Skin of body (tissue), 3 donors: ENCODE measurements at places on chromosomes 4 and X.

DNA sequence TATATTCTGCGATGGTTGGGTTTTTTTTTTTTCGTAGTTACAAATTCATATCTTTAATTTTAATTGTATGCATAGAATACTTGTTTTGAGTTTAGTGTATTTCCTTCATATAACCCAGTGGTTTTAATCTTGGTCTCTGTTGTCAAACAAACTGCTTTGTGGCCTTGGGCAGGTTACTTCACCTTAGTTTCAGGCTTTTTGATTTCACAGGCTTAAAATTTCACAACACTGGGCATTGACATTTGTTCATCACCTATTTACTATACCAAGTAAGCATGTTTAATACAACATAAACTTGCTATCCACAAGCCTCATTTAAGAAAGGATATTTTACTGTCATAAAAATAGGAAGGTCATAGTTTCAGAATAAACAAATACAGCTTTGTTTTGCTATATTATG lies 14.7 kb downstream of the RAPGEF2 start:
- no peak for DNase-seq

DNA sequence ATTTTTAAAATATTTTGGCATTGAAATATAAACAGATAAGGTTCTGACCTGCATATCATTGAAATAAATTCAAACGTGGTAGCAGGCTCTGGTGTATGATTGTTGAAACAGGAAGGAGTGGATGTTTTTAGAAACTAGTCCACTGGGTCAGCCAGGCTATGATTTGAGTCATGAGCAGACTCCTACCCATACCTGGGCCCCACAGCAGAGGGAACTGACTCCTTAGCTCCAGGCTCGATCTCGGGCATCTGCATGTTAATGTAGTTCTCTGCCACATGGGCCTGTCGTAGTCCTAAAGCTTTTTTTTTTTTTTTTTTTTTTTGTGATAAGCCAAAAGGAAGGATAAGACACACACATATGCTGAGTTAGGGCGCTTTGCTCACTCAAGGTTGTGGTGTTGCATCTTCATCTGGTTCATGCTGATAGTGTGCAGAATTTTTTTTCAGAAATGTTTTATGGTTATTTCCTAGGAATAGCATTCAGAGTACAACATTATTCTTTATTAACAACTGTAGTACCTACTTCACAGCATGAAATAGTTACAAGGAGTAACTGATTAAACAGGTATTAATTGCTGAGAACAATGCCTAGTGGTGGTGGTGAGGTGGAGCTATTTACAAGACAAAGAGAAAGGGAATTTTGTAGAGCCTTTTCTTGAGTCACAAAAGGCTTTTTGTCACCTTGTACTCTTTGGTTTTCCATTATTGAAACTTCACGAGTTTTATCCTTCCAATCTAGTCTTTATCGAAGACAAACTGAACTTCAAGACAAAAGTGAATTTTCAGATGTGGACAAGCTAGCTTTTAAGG lies 27.3 kb downstream of the OFD1 start:
- DNase-seq = no peak

DNA sequence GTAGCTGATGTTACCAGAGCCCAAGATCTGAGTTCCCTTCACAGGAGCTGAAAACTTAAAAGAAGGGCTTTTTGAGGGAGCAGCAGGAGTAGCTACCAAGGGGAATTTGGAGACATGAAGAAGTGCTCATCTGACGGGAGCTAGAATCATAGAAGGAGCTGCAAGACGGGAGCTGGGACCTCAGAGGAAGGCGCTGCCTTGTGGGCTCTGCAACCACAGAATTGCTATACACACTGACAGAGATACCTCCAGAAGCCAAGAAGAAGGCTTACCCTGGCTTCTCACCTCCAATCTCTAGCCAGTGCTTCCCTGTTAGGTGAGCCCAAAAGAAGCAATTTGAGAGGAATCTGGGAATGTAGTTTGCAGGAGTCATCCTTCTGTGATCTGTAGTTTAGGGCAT lies 35.9 kb downstream of the DCAF8L2 start:
- DNase-seq = no peak

DNA sequence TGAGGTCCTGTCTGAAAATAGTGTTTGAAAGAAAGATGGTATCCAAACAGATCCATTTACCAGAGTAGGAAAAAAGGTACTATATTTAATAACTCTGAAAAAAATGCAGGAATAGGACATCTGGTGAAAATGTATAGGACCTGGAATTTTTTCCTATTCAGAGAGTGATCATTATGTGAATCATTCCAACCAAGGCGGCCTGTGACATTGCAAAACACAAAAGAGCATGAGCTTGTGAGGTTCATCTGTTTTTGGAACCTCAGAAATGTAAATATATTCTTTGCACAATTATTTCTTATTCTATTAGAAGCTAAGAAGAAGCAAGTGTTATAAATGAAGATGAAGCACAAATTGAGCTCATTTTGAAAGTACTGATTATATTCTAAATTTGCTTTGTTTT lies 2.0 kb downstream of the C4orf51 start:
- no peak for DNase-seq

DNA sequence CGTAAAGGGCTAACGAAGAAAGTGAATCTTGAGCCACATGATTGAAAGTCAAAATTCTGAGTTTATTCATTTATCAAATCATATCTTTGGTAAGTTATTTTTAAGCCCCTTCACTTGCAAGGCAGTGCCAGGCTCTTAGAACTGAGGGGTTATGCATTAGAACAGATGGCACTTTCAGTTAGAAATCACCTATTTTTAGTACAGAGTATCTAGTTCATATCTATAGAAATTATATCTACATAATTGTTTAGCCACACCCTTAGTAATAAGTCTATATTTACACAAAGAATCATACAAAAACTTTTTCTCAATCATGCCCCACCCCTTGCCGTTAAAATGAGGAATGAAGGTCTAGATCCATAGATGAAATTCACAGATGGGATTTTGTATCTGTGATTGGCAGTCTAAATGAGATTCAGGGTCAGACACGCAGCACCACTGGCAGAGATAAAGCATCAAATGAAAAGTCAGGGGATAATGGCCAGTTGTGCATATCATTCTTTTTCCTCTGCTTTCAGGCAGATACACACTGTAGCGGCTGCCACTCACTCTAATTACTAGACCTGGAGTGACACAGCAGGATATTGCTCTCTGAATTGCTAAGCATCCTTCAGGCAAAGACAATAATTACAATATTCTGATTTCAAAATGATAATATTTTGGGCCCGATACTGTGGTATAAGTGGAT lies 440.5 kb downstream of the MAPK10 start:
- DNase-seq = no peak

DNA sequence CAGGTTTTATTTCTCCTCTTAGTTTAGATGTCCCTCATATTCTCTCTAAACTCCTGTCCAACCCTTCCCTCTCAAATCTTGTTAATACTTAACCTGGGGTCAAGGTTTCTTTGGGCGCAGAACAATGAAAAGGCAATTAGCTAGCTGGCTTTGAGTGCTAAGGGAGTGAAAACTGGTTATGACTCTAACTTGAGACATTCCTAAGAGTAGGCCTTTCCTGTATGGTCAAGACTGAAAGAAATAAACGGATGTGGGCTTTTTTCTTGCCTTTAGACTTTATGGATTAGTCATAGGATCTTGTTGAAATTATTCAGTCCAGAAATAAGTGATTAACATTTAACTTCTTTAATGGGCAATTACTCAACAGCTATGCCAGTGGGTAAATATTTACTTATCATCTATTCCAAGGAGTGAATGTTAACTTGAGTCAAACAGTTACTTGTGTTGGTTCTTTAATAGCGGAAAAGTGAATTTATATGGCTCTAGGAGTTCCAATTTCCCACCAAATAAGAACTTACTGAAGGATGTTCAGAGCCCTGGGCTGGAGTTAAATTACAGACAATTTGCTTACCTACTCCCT lies 141.7 kb upstream of the SCML1 start:
- no peak for DNase-seq

DNA sequence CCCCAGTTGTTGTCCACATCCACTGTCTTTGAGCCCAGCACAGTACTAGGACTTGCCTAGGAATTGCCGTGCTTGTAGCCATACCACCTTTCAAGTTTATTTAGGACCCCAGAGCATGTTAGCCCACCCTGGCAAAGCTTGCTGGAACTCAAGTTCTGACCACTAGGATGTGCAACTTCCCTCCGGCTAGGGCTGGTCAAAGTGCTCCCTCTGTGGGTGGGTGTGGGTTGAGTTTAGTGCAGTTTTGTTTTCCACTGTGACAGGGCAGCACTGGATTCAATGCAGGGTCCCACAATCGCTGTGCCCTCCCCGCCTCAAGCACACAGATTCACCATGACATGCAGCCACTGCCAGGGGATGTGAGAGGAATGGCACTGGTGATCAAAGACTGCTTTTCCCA lies 96.0 kb downstream of the RASGEF1B start:
- no peak for DNase-seq

DNA sequence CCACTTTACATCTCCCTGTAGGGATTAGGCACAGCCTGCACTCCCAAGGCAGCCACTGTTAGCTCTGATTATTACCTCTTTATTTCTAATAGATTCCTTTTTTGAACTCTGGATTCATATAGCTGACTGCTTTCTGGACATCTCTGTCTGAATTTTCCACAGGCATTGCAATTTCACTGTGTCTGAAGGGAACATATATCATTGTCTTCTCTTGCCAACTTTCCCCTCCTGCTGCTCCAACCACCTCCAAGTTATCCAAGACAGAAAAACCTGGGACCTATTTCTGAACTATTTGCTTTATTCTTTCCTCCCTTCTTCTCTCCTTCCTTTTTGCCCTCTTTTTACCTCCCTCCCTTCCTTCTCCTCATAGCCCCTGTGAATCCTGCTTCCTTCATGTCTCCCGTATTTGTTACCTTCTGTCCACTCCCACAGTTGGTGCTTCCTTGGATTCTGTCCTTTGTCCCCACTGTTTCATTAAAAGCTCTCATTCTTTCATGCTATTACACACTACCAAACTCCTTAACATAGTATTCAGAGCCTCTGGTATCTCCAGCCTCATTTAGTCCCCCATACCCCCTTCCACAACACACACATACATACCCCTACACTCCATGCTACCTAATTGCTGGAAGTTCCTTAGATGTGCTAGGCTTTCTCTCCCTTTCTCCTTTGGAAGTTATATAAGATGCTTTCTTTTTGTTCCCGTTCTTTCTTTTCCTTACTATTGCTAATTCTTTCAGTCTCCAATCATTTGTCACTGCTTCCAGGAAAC lies 34.7 kb downstream of the FGF2 start:
- no peak for DNase-seq

- DNase-seq = no peak
Observed at GRCh38 chrX:56968980-56969379, 26.4 kb downstream of the SPIN3 start.

GRCh38 chr4:71974681-71975080 lies 57.1 kb upstream of the NPFFR2 start:
- no peak for DNase-seq

DNA sequence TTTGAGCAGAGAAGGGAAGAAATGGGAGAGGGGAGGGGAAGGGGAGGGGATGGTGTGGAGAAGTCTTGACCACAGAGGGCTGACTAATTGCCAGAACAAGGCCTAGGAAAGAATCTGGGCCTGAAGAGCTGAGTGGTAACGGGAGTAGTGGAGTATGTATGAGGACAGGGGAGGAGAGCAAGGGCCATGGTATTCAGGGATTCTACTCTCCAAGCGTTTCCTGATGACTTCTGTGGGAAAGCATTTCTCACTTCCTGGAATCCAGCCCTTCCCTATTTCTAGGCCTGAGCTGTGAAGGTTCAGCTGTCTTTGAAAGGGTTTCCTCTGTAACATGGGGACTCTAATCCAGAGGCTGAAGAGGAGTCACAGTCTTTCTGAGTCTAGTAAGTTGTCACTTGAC lies 19.7 kb upstream of the SOX3 start:
- no peak for DNase-seq

DNA sequence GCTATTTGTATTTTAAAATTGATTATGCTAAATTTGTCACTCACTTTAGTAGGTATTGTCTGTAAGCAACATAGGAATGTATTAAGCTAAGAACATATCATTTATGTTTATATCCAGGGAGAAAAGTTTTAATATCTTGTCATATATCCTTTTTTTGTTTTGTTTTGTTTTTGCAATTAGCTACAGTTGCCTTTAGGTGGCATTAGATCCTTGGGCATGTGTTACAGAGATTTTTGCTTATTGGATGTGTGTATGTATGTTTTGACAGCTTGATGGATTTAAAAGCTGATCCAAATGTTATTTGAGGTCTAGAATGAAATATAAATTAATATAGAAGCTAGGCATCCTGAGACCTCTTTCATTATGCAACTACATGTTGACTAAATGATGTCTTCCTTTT lies 36.1 kb upstream of the OTUD4 start:
- DNase-seq = peak; percentile 31

DNA sequence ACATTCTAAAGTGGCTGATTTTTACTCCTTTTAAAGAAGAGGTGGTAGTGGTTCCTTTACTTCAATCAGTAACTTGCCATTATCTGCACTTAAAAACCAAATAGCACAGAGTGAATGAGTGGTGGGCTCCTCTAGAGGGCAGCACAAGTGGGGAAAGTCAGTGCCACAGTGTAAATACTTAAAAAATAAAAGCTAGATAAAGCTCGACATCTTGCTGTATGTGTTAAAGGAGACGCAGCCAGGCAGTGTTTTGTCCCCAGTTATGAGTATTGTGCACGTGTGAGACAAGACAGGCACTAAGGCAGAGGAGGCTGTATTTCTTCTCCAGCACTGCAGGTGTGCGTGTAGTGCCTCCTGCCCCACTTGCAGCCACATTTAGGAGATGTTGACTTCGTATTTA lies 24.6 kb downstream of the NAP1L5 start:
- peak; percentile 13 for DNase-seq

- no peak for DNase-seq
Observed at GRCh38 chrX:18034504-18034903, 173.4 kb upstream of the RAI2 start.

DNA sequence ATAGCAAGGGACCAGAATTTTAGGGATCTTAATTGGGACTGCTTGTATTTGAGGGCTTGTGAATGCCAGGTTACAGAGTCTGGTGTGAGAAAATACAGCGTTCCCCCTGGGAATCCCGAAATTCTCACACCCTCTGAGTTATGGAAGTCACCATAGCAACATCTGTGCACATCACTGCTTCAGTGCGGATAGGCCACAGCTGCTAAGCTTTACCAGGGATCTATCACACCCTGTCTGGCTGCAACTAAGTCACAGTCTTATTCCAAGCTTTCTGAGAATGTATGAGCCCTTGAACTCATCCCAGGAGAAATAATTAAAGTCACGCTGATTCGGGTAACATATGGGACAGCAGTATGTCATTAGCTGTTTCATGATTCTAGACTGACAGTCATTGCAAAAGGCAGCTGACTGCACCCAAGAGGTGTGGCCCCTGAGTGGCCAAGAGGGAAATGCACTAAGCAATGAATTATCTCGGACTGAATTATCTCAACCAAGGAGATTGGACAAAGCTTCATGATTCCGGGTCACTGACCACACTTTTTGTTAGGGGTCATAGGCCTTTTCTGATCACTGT lies 46.7 kb upstream of the BTC start:
- peak; percentile 74 for DNase-seq
